LNCaP clone FGC (cell line): ENCODE measurements at places on chromosomes 11 and 22.

- DNase-seq, result no peak
Measured at GRCh38 chr11:92322225-92322624, 97.6 kb downstream of the FAT3 start.

GRCh38 chr11:91199866-91200265, 977.0 kb upstream of the CHORDC1 start:
- no peak for DNase-seq

DNA sequence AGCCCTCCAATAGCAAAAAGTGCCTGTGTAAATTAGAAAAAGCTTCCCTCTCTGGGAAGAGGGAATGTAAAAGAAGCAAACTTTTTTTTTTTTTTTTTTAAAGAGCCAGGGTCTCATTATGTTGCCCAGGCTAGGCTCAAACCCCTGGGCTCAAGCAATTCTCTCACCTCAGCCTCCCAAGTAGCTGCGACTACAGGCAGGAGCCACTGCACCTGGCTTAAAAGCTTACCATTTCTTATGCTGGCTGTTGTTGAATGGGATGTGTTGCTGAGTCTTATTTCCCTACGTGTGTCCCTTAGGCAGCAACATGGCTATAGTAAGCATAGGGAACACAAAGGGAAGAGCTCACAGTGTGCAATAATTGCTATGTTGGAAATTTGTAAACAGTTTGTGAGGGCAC, 225.5 kb upstream of the CCDC90B start:
- DNase-seq, result no peak

- DNase-seq, result no peak
Measured at GRCh38 chr11:19968860-19969259, 191.4 kb downstream of the DBX1 start.

GRCh38 chr22:19174106-19175025, 4.2 kb downstream of the SLC25A1 start:
- no peak for DNase-seq

- DNase-seq, result no peak
Measured at GRCh38 chr11:78400116-78400515, 17.5 kb downstream of the GAB2 start.

DNA sequence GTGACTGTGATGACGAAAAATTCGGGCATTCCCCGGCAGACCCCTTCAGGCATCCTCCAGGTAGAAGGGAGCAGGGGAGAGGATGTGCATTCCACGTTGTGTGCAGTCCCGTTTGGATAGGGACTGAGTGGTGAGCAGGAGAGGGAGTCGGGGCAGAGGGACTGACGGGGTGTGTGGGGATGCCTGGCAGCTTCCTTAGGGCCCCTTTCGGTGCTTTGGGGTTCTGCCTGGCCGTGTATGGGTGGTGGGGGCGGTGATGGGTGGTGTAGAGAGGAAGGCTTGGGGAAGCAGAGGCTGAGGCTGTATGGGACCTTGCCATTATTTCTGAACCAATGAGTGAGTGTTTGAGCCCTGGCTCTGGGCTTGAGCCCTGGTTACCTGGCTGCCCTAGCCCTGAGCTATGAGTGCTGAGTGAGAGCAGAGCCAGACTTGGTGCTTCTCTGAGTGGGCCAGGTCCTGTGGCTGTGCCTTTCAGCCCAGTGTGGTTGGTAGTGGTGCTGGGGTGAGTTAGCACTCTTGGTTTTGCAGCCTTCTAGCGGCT, 914 bp downstream of the INPPL1 start:
- no peak for DNase-seq

DNA sequence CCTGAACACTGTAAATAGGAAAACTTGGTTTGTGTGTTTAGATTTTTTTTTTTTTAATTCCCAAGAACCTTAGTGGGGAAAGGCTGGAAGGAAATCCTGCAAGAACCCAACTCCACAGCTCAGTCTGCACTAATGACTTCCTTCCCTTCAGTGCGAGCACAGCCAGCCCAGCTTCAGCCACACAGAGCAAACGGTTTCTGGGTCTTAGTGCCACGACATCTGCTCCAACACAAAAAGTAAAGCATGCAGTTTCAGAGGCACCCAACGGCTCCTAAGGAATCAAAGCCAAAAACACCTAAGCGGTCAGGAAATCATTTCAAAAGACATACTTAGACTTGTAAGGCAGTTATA, 236.1 kb downstream of the TTC28 start:
- DNase-seq, result no peak

- DNase-seq, result no peak
Measured at GRCh38 chr22:48053486-48053885, 1291.0 kb downstream of the TBC1D22A start.

DNA sequence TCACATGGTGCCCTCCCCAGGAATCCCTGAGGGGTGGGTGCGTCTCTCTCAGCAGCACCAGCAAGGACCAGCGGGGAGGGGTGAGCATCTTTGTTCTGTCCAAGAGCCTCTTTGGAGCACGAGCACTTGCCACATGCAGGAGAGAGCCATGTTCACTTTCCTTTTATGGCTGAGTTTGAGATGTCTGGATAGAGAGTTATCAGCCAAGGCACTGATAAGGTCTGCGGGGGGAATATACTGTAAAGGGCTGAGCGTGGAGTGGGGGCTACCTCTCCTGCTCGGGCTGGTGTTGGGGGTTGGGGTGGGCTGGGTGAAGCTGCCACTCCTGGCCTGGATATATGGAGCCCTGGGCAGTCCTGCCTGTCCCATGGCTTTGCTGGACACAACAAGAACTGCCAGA, 34.9 kb upstream of the CCDC188 start:
- no peak for DNase-seq

- peak; percentile 35 for DNase-seq
Measured at GRCh38 chr11:119493712-119494111, 70.7 kb upstream of the THY1 start.

DNA sequence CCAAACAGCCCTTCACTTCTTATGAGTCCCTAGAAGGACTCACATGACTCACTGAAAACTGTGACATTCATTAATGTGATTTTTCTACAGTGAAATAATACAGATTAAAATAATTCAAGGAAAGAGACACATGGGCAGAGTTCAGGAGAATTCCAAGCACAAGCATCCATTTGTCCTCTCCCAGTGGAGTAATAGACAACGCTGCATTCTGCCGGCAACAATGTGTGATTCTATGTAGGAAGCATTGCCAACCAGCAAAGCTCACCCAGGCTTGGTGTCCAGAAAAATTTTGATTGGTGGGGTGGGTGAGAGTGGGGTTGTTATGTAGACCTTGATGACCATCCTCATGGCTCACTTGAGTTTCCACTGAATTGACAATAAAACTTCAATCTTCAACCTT, 123.9 kb downstream of the VPREB1 start:
- DNase-seq, result no peak
